ENCODE measurements at places on chromosomes 1 and 21.

GRCh38 chr1:85649591-85649990 is 58.6 kb downstream of the ZNHIT6 start:
- DNase-seq, result no peak

DNA sequence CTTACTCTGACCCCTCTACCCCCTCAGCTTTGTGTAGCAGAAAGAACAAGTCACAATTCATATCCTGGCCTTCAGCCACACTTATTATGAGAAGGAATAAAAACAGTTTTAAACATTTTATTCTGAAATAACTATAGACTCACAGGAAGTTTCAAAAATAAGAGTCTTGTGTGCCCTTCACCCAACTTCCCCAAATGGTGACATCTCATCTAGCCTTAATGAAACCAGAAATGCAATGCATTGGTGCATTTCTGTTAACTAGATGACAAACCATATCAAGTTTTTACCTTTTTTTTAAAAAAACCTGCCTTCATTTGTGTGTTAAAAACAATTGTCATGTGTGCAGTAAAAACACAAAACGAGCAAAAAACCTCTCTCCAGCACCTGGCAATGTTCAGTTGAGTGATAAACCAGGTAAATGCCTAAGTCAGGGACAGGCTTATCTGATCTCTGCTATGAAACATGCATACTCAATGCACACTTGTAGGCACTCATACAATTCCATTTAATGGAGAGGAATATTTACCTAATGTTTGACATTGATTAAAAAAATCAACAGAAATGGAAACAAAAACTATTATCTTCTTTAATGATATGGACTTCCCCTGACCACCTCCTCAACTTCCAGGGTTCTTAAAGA is 51.5 kb downstream of the SH3BGR start:
- no peak for DNase-seq

GRCh38 chr1:229092377-229093237 is 178.3 kb upstream of the RAB4A start:
- no peak for DNase-seq

DNA sequence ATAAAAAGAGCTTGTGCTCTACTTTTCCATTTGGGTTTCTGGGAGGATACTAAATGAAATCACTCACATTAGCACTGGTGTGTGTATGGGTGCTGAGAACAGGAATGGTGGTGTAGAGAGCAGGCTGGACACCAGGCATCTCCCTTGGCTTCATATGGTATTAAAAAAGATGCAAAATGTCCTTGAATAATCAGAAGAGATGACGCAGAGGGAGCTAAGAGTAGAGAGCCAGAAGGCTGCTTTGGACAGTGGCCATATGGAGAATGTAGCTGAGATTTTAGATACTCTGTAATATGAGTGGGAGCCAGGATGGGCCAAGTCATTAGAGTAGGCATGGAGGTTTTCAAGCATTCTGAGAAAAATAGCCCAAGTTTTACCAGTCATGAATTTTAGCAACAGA is 112.3 kb upstream of the ZRANB2 start:
- DNase-seq, result no peak

DNA sequence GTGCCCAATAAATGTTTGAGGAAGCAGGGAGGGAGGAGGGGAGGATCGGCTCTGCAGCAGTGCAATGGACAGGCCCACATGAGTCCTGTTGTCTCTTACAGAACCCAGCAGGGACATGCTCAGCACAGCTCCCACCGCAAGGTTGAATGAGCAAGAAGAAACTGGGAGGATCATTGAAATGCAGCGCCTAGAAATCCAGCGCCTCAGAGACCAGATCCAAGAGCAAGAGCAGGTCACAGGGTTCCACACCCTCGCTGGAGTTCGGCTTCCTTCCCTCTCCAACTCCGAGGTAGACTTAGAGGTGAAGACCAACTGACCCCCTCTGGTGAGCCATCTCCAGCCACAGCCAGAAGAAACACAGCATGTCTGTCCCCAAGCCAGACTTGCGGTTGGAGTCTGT is 15.9 kb upstream of the TMEM125 start:
- DNase-seq, result no peak

GRCh38 chr1:205451202-205451601 is 4.6 kb downstream of the BLACAT1 start:
- DNase-seq, result no peak

Measured in left colon (tissue), 2 donors.